ENCODE measurements at places on chromosomes 6 and 20. TPM values are rescaled to one million over a fixed set of nuclear protein-coding genes. Genes with fewer than 3 reads are reported as not detected.

ULBP3 gene
- total RNA-seq, result 11.0 TPM

MTFR2 gene
- total RNA-seq, result 6.4 TPM

ANGPT4 gene
- total RNA-seq, result not detected

RWDD2A gene
- total RNA-seq, result 5.1 TPM

PHF3 gene
- total RNA-seq, result 33.9 TPM

DEFB110 gene
- not detected for total RNA-seq

- DNase-seq, result no peak
Observed at GRCh38 chr6:75512591-75512990, 19.0 kb upstream of the FILIP1 start.

- no peak for DNase-seq
Observed at GRCh38 chr6:74574794-74575193, 631.1 kb downstream of the COL12A1 start.

GRCh38 chr6:135379647-135380046, 117.9 kb downstream of the AHI1 start:
- no peak for DNase-seq

- no peak for DNase-seq
Observed at GRCh38 chr6:15242937-15243614, 2.8 kb upstream of the JARID2 start.

DNA sequence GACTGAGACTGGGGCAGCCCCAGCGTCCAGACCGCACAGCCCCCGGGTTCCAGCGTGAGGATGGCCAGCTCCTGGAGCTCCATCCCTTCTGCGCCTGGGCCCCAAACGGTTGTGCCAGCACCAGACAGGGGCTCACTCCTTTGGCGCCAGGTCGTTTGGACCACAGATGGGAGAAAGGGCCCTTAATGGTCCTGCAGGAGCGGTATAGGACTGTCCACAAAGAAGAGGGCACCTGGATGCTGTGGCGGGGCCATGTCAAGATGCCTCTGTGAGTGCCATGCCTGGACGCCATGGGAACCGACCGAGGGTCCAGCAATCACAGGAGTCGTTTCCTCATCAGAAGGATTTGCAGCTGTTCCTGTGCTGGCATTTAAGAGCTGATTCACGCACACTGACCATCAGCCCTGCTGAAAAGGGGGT, 82.7 kb downstream of the DLL1 start:
- DNase-seq, result no peak

DNA sequence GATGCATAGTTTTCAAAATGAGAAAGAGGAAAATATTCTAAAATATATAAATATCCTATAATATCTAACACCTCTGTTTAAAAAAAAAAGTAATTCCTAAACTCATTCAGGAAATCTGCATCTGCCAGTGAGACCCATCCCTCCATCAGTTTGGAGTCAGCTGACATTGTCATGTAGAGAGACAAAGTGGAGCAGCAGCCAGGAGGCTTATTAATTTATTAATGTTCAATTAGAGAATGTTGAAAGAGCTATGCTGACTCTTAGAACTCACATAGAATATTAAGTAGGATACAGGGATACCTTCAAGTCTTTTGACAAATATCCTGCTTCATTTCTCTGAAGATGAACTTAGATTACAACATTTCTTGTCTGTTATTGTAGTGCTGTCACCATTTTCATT, 12.8 kb upstream of the PERP start:
- no peak for DNase-seq

GRCh38 chr20:603116-603640, 6.9 kb downstream of the TCF15 start:
- no peak for DNase-seq

DNA sequence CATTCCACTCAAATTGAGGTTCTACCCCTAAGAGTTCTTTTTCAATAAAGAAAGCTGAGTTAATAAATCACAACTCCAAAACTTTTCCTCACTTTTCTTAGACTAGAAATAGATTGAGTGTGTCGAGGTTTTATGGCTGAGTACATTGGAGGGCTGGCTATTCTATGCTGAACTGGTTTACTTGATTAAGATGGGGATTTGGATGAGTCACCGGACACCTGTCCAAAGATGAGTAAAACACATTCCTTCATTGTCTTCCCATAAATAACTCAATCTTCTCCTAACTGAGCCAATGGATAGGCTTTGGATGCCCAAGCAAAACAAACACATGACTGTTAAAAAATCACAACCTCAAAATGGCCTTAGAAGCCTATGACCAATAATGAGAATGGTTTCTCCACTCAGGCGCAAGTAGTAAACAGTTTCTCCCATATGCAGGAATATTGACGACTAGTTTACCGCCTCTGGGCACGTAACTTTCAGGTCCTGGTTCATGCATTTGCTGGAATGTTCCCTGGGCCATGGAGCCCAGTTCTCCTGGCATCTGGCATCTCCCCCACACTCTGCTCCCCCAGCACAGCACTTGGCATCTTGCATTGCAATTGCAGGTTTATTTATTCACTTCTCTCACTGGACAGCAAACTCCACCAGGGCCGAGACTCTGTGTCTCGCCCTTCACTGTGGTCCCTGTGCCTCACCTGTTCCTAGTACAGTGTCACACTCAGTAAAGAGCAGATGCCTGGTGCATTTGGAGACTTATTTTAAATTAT, 43.9 kb downstream of the BCAS1 start:
- no peak for DNase-seq

- DNase-seq, result no peak
Observed at GRCh38 chr6:162493917-162494316, 233.6 kb downstream of the PRKN start.

GRCh38 chr6:100554228-100554627, 89.5 kb upstream of the SIM1 start:
- DNase-seq, result no peak

- DNase-seq, result no peak
Observed at GRCh38 chr20:37845241-37845681, 57.7 kb upstream of the VSTM2L start.

- no peak for DNase-seq
Observed at GRCh38 chr6:133837801-133838349, 51.0 kb upstream of the TCF21 start.

- DNase-seq, result no peak
Observed at GRCh38 chr6:68634726-68635411, at the start of gene ADGRB3. TSS of gene ADGRB3 (plus strand) at chr6:68635282. CDS start at chr6:68638676, 3,394 bp downstream.

All from glomerular endothelial cell (primary cell).